ENCODE measurements at places on chromosomes 6 and 20.

- DNase-seq, result no peak
Measured at GRCh38 chr6:160298121-160298520, 39.5 kb upstream of the SLC22A2 start.

- DNase-seq, result no peak
Measured at GRCh38 chr20:32193996-32194395, 13.5 kb downstream of the PLAGL2 start.

DNA sequence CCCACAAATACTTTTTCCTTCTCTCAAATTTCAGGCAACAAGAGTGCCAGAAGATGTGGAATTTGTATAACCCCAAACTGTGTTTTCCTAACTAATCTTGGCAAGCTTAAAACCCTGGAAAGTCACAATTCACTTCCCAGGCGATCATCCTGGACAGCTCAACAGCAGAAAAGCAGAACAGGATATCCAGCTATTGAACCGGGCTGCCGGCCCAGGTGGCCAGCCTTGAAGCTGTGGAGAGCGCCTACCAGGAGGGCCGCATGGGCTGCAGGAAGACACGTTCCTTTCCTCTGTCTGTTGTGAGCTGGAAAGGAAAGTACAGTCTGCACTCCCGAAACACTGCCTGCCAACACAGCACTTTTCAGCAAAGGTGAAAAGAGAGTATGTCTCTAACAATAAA, 719.7 kb upstream of the MARCKS start:
- DNase-seq, result no peak

DNA sequence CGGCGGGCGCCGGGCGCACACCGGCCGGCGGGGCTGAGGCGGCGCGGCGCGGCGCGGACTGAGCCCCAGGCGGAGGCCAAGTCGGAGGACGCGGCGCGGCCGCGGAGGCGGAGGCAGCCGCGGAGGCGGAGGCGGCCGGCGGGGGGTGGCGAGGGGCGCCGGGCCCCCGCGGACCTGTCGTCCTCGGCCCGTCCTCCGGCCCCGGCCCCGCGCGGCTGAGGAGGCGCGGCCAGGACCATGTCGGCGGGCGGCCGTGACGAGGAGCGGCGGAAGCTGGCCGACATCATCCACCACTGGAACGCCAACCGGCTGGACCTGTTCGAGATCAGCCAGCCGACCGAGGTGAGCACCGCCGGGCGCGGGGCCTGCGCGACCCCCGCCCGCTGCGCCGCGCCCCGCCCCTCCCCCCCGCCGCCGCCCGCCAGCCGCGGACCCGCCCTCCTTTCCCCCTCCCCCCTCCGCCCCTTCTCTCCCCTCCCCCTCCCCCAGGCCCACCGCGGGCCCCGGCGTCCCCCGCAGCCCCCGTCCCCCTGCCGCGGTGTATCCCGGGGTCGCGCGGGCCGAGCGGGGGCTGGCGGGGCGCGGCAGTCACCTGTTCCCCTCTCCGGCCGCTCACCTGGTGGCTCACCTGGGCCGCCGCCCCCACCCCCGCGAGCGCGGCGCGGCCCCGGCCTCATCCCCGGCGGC, at the start of gene AFDN:
Gene AFDN (plus strand): TSS at position 16 of the 687 bp plus-strand sequence. CDS start 222 bp downstream, at position 238.
- DNase-seq, result no peak

GRCh38 chr6:37303891-37304503, 46.1 kb upstream of the TMEM217 start:
- no peak for DNase-seq

DNA sequence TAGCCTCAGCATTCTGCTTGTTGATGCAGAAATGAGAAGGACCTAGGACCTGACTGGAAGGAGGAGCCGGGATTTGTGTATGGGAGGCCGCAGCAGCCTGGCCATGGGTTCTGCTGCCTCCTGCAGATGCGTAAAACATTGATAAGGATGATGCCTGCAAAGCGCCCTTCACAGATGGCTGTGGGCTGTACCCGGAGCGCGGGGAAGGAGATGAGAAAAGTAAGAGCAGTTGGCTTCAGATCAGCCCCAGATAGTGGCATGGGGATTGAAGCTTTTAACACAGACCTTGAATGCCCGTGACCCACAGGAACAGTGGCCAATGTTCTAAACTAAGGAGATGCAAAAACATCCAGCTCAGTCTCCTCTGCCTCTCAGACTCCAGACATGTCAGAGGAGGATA, 136.4 kb upstream of the KCNG1 start:
- DNase-seq, result no peak

- DNase-seq, result no peak
Measured at GRCh38 chr6:102986086-102986485, 1592.6 kb downstream of the GRIK2 start.

- no peak for DNase-seq
Measured at GRCh38 chr6:31407699-31408098, 4.3 kb downstream of the MICA start.

GRCh38 chr20:39800548-39800947, 838.4 kb downstream of the DHX35 start:
- no peak for DNase-seq

GRCh38 chr6:158046201-158047126, 64.8 kb downstream of the SYNJ2 start:
- no peak for DNase-seq

DNA sequence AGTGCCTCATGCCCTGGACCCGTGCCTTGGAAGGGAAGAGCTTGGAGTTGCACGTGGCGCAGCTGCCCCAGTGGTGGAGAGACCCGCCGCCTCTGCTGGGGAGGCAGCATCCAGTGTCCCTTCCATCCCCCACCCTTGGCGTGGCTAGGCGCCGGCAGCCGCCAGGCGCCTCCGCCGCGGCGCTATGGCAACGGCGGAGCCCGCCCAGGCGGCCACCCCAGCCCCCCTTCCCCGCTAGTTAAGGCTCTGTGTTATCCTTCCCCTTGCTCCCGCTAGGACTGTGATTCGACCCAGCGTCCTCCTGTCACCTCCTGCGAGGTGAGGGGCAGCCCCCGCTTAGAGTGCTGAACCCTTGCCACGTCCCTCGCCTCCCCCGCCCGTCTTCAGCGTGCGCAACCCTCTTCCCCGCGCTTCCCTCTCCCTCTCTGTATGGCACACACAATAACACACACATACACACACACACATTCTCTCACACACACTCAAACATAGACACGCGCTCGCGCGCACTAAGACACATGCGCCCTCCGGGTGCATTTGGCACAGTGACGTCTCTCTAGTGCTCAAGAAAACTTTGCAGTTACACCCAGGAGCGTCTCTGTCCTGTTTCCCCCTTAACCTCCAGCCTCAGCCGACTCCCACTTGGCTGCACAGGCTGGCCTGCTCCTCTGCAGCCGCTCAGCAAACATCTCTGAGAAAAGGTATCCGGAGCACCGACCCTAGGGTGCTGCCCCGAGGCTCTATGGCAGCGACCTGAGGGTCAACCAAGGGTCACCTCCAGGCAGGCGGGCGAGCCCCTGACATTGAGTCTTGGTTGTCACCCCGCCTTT, 8.5 kb downstream of the GRIK2 start:
- no peak for DNase-seq

- DNase-seq, result no peak
Measured at GRCh38 chr6:123662757-123663156, 26.0 kb upstream of the TRDN start.

DNA sequence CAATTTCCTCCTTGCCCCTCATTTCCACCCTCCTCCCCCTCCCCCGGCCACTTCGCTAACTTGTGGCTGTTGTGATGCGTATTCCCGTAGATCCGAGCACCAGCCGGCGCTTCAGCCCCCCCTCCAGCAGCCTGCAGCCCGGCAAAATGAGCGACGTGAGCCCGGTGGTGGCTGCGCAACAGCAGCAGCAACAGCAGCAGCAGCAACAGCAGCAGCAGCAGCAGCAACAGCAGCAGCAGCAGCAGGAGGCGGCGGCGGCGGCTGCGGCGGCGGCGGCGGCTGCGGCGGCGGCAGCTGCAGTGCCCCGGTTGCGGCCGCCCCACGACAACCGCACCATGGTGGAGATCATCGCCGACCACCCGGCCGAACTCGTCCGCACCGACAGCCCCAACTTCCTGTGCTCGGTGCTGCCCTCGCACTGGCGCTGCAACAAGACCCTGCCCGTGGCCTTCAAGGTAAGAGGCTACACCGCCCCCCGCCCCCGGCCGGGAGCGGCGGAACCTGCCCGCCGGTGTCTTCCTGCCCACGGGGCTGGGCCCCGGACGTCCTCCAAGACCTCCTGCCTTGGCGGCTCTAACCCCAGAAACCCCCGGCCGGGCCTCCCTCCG, 44.9 kb upstream of the SUPT3H start:
- DNase-seq, result peak; percentile 68

DNA sequence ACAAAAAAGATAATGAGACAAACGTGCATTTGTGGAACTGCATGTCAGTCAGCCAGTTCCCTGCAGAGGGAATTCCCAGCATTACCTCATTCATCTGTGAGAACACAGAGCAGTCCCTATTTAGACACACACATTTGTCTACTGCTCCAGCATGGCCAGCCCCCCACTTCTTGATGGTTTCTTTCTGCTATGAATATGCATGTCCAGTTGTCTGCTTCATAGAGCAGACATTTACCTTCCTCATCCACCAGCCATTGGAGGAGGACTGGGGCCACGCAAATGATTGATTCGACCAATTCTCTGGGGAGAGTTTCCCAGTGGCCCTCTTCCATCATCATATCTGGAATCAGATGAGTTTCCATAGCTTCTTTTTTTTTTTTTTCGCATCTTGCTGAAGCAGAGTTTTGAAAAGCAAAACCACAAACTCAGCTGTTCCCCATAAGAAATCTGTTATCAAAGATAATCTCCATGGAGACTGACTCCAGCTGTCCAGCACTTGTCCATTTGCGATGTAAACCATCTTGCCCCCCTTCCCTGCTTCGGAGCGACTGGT, 11.8 kb downstream of the ENPP1 start:
- DNase-seq, result no peak

GRCh38 chr6:23354004-23354403, 772.0 kb upstream of the NRSN1 start:
- no peak for DNase-seq

- no peak for DNase-seq
Measured at GRCh38 chr6:114155763-114156162, 184.8 kb upstream of the HDAC2 start.

GRCh38 chr6:127119102-127120022, 891 bp downstream of the RSPO3 start:
- peak; percentile 24 for DNase-seq

GRCh38 chr20:17641993-17642392, 40.0 kb downstream of the RRBP1 start:
- no peak for DNase-seq

DNA sequence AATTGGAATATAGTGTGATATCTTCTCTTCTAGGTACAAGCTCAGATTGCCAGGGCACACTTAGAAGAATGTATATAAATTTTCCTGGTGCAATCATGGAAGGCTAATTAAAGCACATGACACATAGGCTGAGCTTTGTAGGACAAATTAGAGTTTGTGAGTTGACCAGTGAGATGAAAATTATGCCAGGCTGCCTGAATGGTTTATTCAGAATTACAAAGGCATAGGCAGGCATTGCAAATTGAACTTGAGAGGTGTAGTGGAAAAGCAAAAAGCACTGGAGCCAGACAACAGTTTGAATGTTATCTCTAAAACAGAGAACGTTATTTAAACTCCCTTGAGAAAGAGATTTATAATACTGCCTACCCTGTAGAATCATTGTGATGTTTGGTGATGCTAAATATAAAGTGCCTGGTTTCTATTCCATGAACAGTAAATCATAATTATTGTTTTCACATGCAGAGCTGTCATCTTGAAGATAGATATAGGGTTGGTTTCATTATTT, 712.1 kb downstream of the TBC1D32 start:
- no peak for DNase-seq

DNA sequence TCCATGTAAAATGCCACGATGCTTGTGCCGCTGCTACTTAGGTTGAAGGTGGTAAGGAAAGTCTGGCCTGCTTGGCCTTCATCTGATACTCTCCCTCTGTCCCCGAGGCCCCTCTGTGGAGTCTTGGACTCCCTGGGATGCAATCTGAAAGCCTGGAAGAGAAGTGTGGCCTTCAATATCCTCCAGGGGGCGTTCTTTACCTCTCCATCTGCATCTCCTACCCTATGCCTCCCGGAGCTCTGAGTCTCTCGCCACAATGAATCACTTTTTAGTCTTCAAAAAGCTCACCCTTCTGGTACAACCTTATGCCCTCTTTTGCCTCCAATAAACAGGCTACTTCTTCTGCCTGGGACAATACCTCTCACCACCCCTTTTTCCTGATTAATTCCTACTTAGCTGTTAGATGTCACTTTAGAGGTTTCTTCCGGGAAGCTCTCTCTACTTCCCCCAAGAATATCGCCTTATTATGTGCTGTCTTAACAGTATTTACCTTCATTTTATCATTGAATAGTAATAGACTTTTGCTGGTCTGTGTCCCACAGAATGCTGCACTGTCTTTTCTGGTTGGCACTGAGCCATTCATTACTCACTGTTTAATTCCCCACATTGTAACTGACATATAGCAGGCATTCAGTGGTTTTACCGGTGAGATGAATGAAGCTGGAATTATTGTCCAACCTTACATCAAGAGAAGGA, 13.9 kb upstream of the ATG5 start:
- DNase-seq, result peak; percentile 77

DNA sequence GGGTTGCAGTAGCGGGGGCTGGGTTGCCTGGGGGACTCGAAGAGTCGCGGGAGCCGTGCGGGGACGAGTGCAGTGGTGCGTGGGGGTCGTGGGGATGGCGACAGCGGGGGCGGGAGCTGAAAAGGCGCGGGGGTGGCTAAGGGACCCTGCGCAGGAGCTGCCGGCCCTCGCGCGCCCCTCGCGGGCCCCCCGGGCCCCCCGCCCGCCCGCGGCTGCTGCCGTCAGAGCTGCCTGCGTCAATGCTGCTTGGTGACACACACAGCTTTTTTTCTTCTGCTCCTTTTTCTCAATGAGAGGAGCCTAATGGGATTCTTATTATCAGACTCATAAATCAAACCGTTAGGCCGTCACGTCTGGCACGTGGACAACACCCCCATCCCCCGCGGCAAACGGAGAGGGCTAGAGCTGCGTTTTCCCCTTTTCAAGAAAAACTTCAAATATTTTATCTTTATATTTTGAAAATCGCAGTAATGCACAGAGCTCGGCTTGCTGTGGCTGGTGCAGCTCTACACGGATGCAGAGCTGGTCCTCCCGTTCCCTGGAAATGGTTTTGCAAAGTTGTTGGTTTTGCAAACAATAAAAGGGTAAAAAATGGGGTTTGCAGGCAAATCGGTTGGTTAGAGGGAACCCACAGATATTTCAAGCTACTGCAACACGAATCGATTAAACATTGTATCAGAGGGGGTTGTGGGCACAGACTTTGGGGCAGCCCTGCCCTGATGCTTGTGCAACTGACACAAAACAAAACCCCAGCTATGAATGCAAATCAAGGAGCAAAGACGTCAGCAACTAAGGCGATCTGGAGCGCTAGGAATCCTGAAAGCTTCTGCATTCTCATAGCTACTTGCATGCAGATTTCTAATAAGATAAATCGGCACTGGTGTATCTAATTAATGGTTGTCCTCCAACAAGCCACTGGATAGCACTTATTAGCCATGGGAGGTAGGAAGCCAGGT, 161.4 kb downstream of the TBXT start:
- DNase-seq, result no peak

- no peak for DNase-seq
Measured at GRCh38 chr20:59037386-59037785, 5.2 kb downstream of the PRELID3B start.
